Left ventricle myocardium superior (tissue), 1 donor: ENCODE measurements at places on chromosomes 7 and 10. TPM values are rescaled to one million over a fixed set of nuclear protein-coding genes. Genes with fewer than 3 reads are reported as not detected.

The AZGP1 gene
- 70.9 TPM for total RNA-seq

DNA sequence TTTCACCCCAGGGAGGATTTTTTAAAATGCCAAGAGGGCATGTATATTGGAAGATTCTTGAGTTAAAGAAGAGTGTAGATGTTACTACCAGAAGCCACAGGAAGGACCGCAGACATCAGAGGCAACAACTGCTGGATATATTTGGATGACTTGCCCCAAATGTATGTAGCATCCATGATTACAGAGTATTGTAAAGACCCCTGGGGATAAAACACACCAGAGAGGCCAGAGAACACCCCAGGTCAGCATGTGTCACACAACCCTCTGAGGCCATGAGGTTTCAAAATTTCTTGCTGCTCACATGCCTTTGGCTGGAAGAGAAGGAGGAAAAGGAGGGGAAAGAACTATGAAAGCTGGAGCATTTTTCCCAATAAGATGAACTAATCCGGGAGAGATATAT, 108.0 kb upstream of the LSM8 start:
- no peak for DNase-seq

DNA sequence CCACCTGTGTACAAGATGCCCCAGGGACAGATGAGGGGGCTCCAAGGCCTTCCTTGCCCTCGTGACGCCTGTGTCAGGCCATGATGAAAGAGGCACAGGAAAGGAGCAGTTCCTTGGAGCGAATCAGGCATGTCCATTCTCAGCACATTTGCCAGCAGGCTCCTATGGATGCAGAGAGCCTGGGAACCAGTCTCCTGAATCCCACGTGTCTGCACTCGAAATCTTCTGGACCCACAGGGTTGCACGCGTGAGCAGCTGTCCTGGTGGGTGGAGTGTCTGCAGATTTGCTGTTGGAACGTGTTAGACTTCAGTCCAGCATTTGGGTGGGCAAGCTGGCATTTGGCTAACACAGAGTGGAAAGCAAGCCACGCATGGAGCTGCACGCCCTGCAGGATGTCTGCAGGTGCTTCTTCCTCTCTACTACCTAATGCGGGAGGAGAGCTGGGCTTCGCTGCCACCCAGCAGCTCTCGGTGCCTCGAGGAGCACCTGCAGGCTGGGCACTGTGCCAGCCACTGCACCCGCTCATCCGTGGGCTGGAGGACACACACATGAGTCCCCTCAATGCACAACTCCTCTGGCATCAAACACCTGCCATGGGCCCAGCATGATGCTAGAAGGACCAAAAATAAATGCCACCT, 140.7 kb downstream of the PAXIP1 start:
- DNase-seq, result no peak

GRCh38 chr7:8113184-8113583, 144.6 kb downstream of the GLCCI1 start:
- peak; percentile 37 for DNase-seq

- peak; percentile 77 for DNase-seq
Observed at GRCh38 chr10:61662794-61663259, at the start of gene CABCOCO1. Gene CABCOCO1 (plus strand): TSS chr10:61662929. CDS start chr10:61662973, 44 bp downstream.
